Right atrium auricular region (tissue), 2 donors: ENCODE measurements at places on chromosomes 2 and 18. TPM values are rescaled to one million over a fixed set of nuclear protein-coding genes. Genes with fewer than 3 reads are reported as not detected.

C2orf80 gene
- not detected for total RNA-seq

UGT1A8 gene
- not detected for total RNA-seq

CDH7 gene
- total RNA-seq, result not detected

EGR4 gene
- total RNA-seq, result not detected

ZC3H15 gene
- total RNA-seq, result 41.6 TPM

SIX2 gene
- total RNA-seq, result 2.3 TPM

ABCB11 gene
- total RNA-seq, result 0.12 TPM

CFAP221 gene
- total RNA-seq, result 0.44 TPM

MROH2A gene
- total RNA-seq, result not detected

VIT gene
- total RNA-seq, result 16.9 TPM

FKBP7 gene
- 13.4 TPM for total RNA-seq

ANO7 gene
- 1.3 TPM for total RNA-seq

TYMS gene
- 0.86 TPM for total RNA-seq

LRRTM4 gene
- total RNA-seq, result not detected

CFLAR gene
- 179 TPM for total RNA-seq
